IPS-NIHi11 (cell line): ENCODE measurements at places on chromosomes 7 and 10.

- no peak for DNase-seq
Observed at GRCh38 chr10:59085054-59085453, 91.4 kb upstream of the PHYHIPL start.

DNA sequence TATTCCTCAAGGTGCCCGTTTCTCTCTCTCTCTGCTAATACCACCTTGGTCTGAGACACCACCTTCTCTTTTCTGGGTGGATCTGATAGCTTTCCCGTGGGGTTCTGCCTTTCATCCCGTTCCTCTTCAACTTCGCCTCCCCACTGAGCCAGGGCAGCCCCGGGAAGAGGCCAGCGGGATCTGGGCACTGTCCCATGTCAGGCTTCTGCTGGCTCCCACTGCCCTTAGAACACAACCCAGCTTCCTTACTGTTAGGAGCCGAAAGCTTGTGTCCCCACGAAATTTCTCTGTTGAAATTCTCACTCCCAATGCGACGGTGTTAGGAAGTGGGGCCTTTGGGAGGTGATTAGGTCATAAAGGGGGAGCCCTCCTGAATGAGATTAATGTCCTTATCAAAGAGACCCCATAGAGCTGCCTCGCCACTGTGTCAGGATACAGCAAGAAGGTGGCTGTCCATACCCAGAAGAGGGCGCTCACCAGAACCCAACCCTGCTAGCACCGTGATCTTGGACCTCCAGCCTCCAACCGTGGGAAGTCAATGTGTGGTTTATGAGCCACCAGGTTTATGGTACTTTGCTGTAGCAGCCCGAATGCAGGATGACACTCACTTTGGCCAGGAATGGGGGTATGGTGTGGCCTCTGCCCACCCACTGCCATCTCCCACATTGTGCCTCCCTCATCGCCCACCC is 79.2 kb downstream of the CAMK1D start:
- no peak for DNase-seq

- peak; percentile 35 for DNase-seq
Observed at GRCh38 chr10:99854860-99855259, 72.4 kb downstream of the ABCC2 start.

DNA sequence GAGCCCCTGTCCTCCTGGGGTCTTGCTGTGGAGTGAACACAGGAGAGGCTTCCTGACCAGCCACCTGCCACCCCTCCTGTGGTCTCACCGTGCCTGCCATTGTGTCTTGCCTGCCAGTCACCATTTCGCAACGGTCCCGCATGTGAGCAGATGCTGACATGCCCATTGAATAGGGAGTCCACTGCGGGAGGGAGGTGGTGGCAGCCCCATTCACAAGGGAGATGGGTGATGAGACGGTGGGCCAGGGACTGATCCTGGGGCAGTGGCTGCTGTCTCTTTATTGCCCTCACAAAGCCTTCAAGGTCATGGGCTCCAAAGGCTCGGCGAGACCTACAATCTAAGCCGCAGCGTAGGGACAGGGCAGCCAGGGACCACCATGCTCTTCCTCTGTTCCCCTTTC is 76.0 kb upstream of the NPTX2 start:
- no peak for DNase-seq

DNA sequence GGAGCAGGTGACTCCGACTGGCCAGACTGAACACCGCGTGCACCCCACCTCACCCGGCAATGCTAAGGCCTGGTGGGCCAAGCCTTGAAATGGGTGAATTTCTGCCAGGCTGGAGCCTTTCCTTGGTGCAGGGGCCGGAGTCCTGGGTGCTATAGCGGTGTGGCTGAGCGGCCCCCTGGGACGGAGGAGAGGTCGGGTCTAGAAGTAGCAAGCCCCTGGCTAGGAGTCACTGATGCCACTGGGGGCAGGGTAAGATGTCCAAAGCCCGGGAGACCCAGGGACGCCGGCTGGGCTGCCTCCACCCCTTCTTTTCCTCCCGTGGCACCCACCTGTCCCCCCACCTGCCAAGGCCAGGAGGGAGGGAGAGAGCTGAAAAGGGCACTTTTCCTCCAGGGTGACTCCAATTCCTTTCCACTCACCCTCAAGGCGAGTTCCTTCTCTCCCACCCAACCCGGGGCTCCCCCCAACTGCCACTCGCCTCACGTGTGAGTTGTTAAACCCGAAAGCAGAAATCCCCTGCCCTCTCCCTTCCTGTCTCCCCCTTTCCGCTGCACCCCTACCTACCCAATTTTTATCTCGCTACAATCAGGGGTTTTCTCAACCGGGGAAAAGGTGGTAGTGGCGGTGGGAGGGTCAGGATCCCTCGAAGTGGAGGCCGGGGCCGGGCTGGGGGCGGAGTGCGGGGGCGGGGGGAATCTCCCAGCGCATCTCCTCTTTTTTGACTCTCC is 6.0 kb upstream of the GATA3 start:
- DNase-seq = no peak

- DNase-seq = peak; percentile 59
Observed at GRCh38 chr10:115092555-115093285, 445 bp upstream of the ATRNL1 start.

- DNase-seq = no peak
Observed at GRCh38 chr7:155665957-155666287, 21.5 kb downstream of the RBM33 start.

DNA sequence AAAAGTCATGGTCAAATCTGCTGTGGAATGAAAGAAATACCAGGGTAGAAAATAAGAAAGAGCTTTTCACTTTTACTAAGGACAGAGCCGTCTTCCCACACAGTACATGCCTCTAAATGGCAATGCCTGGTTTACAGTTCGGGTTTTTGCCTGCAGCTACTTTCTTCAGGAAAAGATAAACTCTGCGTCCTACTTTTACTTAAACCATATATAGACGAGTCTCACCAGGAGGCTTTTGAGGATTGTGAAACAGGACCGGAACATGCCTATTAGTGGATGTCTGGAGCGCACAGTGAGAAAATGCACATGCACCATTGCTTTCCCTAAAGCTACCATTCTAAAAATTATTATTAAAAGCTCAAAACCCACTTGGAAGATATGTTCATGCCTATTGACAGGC is 70.5 kb downstream of the KLF6 start:
- no peak for DNase-seq

DNA sequence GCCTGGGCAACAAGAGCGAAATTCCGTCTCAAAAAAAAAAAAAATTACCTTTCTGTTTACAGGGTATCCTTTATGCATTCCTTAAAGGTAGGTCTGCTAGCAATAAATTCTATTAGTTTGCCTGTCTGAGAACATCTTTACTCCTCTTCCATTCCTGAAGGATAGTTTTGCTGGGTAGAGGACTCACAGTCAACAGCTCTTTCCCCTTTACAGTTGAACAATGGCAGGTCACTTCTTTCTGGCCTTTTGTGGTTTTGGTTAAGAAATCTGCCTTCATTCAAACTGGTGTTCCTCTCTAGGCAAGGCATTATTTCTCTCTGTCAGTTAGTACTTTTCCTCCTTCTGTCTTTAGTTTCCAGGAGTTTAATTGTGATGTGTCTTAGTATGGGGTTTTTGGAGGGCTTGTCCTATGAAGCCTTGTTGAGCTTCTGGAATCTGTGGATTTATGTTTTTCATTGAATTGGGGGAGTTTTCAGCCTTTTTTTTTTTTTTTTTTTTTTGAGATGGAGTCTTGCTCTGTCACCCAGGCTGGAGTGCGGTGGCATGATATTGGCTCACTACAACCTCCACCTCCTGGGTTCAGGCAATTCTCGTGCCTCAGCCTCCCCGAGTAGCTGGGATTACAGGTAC is 4.8 kb upstream of the DNAAF5 start:
- DNase-seq = no peak

DNA sequence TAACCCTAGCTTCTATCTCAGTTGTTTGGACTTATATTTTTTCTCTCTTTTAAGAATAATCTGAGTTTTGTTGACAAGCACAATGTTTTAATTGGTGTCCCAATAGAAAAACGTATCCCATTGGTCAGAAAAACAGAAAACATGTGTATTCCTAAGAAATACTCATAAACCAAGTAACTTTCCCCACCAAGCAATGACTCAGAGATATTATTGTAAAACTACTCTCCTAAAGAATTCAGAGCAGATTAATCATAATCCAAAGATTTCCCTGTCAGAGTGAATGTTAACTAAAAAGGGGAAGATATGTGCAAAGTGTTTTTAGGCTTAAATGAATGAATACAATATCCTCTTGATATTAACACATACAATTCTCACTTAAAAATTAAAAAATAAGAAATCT is 29.4 kb upstream of the MBL2 start:
- DNase-seq = no peak

GRCh38 chr10:3060481-3060889 is 6.9 kb upstream of the PFKP start:
- no peak for DNase-seq

- DNase-seq = peak; percentile 89
Observed at GRCh38 chr10:43396928-43397624, 11.9 kb downstream of the HNRNPF start.

- DNase-seq = peak; percentile 85
Observed at GRCh38 chr10:97463363-97464132, 17.6 kb downstream of the ZDHHC16 start.

GRCh38 chr7:3956949-3957348 is 655.9 kb downstream of the SDK1 start:
- no peak for DNase-seq
